Activated CD8-positive, alpha-beta T cell treated with anti-CD3 and anti-CD28 coated beads for 36 hours (primary cell): ENCODE measurements at places on chromosomes 3 and 15.

DNA sequence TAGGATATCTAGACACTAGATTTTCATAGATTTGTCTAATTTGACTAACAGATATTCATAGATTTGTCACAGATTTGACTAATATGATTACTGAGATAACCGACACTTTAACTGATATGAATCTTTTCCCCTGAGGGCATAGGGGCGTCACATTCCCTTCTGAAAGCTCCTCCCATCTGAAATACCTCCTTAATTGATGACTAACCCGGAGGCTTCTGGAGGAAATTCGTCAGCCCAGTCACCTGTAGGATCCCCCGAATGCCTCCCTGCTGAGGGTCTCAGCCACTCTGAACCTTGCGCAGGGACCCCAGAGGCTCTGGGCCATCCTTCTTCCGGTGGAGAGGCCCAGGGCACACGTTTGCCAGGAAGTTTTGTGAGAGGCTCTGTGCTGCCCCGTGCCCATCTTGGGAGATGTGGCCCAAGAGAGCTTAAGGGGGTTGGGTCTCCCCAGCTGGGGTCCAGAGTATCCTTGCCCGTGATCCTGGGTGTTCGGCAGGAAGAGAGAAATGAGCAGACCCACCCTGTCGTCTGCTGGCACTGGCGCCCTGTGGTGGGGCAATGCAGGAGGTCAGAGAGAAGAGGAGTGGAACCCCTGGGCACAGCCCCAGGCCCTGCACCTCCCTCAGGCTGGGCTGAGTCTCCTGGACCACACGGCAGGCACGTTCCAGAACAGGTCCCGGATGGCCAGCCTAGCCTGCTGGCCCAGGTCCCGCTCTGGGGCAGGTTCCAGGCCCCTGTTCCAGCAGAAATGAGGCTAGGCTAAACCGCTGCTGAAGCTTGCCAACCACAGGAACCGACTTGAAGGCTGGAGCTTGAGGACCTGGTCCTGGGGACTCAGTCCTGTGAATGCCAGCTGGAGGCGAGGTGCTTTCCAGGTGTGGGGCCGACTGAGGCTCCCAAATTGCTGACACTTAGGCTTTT is 1.7 kb downstream of the PLA2G4D start:
- DNase-seq: no peak

DNA sequence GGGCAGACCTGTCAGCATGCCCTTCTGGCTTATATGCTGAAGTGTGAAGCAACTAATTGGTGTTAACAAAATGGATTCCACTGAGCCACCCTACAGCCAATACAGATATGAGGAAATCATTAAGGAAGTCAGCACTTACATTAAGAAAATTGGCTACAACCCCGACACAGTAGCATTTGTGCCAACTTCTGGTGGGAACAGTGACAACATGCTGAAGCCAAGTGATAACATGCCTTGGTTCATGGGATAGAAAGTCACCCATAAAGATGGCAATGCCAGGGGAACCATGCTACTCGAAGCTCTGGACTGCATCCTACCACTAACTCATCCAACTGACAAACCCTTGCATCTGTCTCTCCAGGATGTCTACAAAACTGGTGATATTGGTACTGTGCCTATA is 9.4 kb downstream of the PIK3CB start:
- DNase-seq: no peak

DNA sequence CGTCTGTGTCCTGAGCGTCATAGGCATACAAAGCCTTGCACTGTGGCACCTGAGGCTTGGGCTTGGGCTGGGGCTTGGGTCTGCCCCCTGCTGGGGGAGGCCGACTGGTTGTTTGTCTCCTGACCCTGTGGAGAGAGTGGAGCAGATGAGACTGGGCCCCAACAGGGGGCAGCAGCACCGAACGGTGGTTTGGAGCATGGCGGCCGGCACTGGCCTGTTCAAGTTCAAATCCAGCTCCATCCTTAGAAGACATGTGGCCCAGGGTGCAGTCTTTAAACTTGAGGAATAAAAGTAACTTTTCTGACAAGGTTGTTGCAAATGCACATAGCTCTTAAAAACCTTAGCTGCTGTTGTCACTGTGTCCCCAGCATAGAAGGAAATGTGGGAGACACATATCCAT is 33.3 kb downstream of the CCNB2 start:
- DNase-seq: peak; percentile 68

GRCh38 chr15:29346998-29347397 is 77.4 kb upstream of the NSMCE3 start:
- DNase-seq: no peak

DNA sequence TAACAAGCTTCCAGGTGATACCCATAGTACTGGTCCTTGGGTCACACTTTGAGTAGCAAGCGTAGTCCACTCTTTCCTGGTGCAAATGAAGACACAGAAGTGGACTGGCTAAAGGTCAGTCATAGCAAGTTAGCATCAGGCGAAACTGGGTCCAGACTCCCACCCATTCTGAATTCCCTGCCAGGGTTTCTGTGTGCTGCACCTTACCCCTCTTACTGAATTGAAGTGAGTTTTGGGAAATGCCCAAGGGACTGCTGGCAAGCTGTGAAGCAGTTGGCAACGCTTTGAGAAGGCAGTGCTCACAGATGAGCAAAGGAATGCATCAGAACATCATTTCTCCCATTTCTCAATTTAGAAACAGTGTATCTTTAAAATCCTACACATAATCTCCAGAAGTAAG is 1.8 kb upstream of the LSG1 start:
- DNase-seq: no peak

- DNase-seq: no peak
Measured at GRCh38 chr3:126293370-126294082, 63.7 kb downstream of the KLF15 start.

- no peak for DNase-seq
Measured at GRCh38 chr15:77768107-77768506, 135.4 kb upstream of the LINGO1 start.

GRCh38 chr3:49456466-49456865 is 13.6 kb upstream of the DAG1 start:
- DNase-seq: no peak

DNA sequence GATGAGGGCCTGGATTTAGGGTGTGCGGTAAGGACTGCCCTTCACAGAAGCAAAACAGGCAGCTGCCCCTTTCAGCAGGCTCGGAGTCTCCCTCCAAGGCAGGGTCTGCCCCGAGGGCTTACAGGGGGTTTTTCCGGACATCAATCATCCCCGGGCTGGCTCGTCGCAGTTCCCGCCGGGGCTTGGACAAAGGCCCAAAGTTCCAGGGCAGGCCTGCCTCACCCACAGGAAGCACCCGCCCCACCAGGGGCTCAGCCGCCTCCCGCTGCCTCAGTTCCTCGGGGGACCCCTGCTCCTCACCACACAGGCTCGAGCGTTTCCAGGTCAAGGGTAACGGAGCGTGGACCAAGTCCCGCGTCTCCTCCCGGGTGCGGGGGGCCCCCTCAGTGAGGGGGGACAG is 27.0 kb downstream of the KIF7 start:
- no peak for DNase-seq

GRCh38 chr3:49609314-49609713 is 55.0 kb downstream of the BSN start:
- no peak for DNase-seq

DNA sequence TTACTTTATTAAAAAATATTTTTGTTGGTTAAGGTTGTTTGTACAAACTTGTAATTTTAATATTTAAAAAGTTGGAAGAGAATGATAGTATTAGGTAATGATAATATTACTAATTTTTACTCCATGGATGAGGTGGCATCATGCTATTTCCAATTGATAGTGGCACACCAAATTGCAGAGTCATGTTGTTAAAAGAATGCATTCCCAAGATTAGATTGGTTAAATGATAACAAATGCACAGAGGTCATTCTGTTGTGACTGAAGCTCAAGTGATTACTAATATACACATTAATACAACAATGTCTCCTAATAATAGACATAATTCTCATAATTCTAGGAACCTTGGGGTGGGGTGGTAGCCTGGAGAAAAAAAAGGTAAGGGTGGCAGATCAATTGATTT is 73.2 kb upstream of the ZBED2 start:
- DNase-seq: no peak

GRCh38 chr15:29149738-29150075 is 119.9 kb downstream of the NSMCE3 start:
- no peak for DNase-seq

DNA sequence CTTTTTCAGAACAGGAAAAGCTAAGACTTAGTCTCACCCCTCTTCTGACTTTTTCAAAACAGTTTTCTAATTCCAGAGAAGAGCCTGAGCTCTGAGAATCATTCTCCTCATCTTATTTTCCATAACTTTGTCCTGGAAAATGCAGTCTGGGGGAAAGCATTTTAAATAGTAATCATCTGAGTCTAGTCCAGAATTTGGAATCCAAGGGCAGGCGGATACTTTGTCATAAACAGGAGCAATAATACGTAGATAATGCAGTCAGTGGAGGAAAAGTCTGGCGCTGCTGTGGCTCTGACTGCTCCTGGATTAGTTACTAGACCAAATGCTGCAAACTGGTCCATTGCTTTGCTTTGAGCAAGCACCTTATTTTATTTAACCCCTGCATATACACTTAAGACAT is 285.0 kb downstream of the THSD4 start:
- DNase-seq: no peak

- peak; percentile 66 for DNase-seq
Measured at GRCh38 chr15:63599401-63600000, 2.3 kb downstream of the FBXL22 start.

- peak; percentile 21 for DNase-seq
Measured at GRCh38 chr15:57703387-57703786, 3.1 kb upstream of the POLR2M start.

DNA sequence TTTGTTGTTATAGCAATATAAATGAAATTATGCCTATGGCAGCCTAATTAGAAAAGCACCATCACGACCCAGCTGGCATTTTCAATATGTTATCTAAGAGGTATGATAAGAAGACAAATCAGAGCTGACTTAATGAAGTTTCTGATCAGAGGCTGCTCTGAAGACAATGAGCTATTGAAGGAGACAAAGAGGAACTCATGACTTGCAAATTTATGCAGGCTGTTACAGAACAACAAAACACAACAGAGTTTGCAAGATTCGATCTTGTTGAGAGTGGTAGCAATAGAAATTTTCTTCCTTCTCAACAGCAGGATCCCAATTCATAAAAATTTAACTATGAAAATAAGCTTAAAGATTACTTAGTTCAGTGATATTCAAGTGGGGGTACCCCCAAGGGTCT is 7.7 kb downstream of the CCDC54 start:
- DNase-seq: no peak
